Cardiac muscle cell (in vitro differentiated cells and primary cell): ENCODE measurements at places on chromosomes 1 and 21. TPM values are rescaled to one million over a fixed set of nuclear protein-coding genes. Genes with fewer than 3 reads are reported as not detected.

GRCh38 chr1:22490309-22490708 is 38.7 kb downstream of the ZBTB40 start:
- DNase-seq = no peak

DNA sequence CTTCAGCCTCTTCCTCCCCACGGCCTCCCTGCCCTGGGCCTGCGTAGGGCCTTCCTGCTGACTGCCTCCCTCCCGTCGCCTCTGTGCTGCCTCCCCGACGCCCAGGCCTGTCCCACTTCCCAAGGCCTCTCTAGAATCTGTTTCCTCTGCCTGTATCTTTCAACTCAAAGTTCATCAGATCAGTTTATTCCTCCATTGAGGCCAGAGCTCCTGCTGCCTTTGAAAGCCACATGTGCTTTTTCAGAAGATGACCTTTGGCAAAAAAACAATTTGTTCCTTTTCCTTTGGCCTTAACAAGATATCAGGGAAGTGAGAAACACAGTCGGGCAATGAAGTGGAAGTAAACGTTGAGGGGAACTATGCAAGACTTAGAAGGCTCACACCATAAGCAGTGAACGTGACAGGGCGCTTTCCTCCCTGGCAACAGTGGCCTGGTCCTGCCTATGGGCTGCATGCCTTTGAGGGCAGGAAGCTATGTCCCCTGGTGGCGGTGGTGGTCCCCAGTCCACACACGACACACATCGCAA is 85.9 kb downstream of the PSMG1 start:
- peak; percentile 26 for DNase-seq

DNA sequence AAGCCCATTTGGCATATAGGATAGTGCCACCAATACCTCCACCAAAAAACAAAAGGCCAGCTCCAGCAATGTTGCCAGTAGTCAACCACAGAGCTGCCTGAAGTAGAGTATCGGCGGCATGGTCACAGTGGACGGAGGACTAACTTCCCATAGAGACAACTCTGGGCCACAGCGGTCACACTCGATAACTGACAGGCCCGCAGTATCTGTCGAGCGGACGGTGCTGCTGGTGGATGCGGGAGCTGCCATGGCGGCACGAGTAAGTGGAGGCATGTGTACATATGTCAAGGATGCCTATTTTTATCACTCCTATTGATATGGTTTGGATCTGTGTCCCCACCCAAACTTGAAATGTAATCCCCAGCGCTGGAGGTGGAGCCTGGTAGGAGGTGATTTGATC is 4.1 kb downstream of the KRTAP12-1 start:
- no peak for DNase-seq

ATAD3C gene
- 0.21 and 0.28 TPM in 2 replicates for total RNA-seq

DNA sequence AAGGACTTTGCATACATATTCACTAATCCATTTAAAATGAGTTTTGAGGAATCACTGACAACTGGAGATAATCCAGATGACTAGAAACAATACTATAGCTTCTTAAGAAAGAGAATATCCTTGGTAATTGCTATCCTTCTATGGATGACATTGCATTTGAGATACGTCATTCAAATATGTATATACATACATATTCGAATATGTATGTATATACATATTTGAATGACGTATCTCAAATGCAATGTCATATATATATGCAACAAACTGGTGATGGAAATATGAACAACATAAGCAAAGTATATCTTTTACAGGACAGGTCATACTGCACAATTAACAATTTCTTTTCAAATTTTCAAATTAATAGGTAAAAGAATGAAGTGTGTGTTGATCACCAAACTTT is 41.7 kb downstream of the EXTL2 start:
- no peak for DNase-seq

DNA sequence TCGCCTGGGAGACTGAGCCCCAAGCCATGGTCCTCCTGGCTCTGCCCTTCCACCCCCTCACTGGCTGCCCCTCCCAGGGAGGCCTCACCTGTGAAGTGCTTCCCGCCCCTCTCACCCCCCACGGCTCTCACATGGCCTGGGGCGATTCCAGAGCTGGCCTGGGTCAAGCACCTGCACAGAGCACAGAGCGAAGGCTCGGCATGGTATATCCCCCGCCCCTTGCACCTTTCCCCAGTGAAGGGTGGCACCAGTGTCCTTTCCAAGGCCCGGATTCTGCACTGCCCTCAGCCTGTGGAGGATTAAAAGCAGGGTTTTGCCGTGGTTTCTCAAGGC is 1.1 kb upstream of the AJAP1 start:
- DNase-seq = no peak

WNT2B gene
- 0.74 and 1.2 TPM in 2 replicates for total RNA-seq

BSND gene
- not detected in 2 replicates for total RNA-seq

GRCh38 chr1:181640956-181641355 is 157.6 kb downstream of the CACNA1E start:
- no peak for DNase-seq

TNNT2 gene
- total RNA-seq = 4,623 and 7,232 TPM in 2 replicates

GRCh38 chr1:36231191-36231590 is 6.9 kb downstream of the THRAP3 start:
- no peak for DNase-seq

- DNase-seq = no peak
These were observed 74.6 kb downstream of the CAMK2N1 start for GRCh38 chr1:20411196-20411980.
